HCT116 (cell line): ENCODE measurements at places on chromosomes 1 and 21. TPM values are rescaled to one million over a fixed set of nuclear protein-coding genes. Genes with fewer than 3 reads are reported as not detected.

The PTPRC gene
- total RNA-seq, result 1.2 TPM

The KIF14 gene
- 21.8 TPM for total RNA-seq

The GPR153 gene
- 6.1 TPM for total RNA-seq

GRCh38 chr1:66533804-66534740, at the start of gene SGIP1:
Gene SGIP1, plus strand, starts transcription at chr1:66534153. Its CDS starts 206 bp downstream, at chr1:66534359.
- H3K4me3 ChIP-seq, result no peak within 1 kb of the TSS
- no peaks in the 10 kb centered on the region for H3K4me1 ChIP-seq
- H3K27me3 ChIP-seq, result no peaks in the 10 kb centered on the region
- DNase-seq, result no peak

The FYB2 gene
- total RNA-seq, result not detected

- no peak for DNase-seq
- H3K27ac ChIP-seq, result no peak within 1 kb of the TSS
- H3K4me3 ChIP-seq, result no peak within 1 kb of the TSS
- no peaks in the 10 kb centered on the region for H3K36me3 ChIP-seq
- peaks cover 42% of the 10 kb centered on the region for H3K4me1 ChIP-seq
- no peaks in the 10 kb centered on the region for H3K27me3 ChIP-seq
Observed at GRCh38 chr1:156816561-156817328, at the start of gene SH2D2A. Gene SH2D2A, minus strand, starts transcription at chr1:156816848. Its CDS starts 140 bp downstream, at chr1:156816708.

DNA sequence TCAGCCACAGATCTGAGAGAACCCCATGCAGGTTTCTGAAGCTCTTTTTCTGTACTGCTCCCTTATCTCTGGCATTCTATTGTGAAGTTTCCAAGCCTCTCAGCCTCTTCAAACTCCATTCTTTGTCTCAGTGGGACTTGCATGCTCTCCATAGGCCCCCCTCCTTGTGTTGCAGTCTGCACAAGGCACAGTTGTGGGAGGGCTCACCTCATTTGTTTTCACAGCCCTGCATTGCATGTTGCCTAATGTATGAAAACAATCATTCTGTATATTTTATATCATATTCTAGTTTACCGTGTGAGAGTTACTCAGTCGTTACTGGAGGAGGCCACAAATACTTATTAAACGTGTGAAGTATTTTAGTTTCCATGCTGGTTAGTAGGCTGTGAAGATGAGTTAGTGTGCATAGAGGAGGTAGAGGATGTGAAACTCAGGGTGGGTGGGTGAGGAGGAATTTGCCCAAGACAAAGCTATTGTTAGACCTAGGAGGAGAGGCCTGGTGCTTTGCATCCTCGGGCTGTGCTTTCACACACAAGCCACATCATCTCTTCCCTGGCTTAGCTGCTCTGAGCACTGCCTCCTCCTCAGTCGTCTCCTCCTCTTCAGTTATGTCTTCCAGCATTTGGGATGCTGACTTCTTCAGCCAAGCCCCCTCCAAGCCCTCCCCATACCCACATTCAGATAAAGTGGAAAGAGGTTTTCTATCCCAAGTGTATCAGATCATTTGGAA, 7.8 kb upstream of the CHI3L2 start:
- H3K27me3 ChIP-seq, result no peaks in the 10 kb centered on the region
- H3K36me3 ChIP-seq, result no peaks in the 10 kb centered on the region
- H3K27ac ChIP-seq, result no peak overlapping the region
- no peak for DNase-seq

The TRIM17 gene
- not detected for total RNA-seq

The PIGR gene
- total RNA-seq, result 2.6 TPM

The NMNAT1 gene
- 8.6 TPM for total RNA-seq

DNA sequence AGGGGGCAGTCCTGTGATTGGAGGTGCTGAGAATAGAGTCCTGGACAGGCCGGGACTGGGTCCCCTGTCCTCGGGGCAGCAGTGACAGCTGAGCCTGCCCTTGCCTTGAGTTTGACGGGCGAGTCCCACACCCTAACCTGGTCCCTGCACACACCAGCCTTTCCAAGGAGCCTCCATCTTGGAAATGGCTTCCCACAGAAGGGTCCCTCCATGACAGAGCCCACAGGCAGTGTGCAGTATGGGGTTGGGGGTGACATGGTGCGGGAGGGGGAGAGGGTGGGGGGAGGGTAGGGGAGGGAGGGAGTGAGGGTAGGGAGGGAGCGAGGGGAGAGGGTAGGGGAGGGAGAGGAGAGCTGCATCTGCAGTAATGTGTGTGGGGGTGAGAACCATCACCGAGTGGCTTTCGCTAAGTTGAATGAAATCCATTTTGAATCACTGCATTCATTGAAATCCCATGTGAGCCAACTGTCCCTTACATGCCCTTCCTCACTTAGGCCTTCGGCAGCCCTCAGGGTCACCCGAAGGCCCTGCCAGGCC, 10.1 kb upstream of the TMEM52 start:
- no peaks in the 10 kb centered on the region for H3K4me1 ChIP-seq
- H3K4me3 ChIP-seq, result no peak overlapping the region
- no peaks in the 10 kb centered on the region for H3K27me3 ChIP-seq
- no peak overlapping the region for H3K27ac ChIP-seq
- H3K36me3 ChIP-seq, result no peaks in the 10 kb centered on the region

The CD1B gene
- total RNA-seq, result not detected

DNA sequence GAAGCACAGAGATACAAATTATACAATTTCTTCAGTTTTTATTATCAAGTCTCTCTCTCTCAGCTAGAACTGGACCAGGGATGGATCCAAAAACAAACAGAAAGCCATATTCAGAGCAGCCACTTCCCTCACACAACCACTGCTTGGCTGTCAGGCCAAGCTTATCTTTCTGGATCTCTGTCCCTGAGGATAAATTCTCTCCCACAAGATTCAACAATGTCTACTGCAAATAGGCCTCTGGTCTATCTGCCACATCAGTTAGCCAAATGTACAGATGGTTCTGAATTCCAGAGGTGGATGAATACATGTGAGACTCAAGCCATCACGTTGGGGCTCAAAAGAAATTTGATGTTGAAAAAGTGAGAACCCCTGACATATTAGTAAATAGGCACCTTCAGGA, 350.9 kb downstream of the LTN1 start:
- no peak overlapping the region for H3K4me3 ChIP-seq
- no peak overlapping the region for H3K27ac ChIP-seq
- no peak for DNase-seq
- H3K4me1 ChIP-seq, result no peaks in the 10 kb centered on the region
- H3K27me3 ChIP-seq, result no peaks in the 10 kb centered on the region

- no peak for DNase-seq
- H3K36me3 ChIP-seq, result no peaks in the 10 kb centered on the region
- H3K4me1 ChIP-seq, result peaks cover 20% of the 10 kb centered on the region
- peaks cover 21% of the 10 kb centered on the region for H3K27me3 ChIP-seq
Observed at GRCh38 chr1:165595246-165595938, 35.6 kb upstream of the MGST3 start.

DNA sequence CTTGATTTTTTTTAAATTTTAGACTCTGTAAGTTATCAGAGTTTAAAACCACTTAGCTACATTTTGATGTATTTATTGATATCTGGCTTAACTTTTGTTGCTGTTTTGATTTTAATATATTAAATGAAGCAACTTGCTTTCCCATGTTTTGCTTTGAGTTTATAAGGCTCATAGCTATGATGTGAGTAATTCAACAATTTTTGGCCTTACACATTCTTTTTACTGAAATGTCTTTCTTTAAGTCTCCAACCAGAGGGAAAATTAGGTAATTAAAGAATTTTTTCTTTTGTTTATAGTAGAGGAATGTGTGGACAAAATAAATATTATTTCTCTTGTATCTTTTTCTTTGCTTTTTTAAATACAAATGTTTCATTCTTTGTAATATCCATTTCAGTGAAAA, 258.3 kb upstream of the ADAMTS5 start:
- no peak for DNase-seq
- H3K27ac ChIP-seq, result no peak overlapping the region
- no peaks in the 10 kb centered on the region for H3K36me3 ChIP-seq
- no peaks in the 10 kb centered on the region for H3K4me1 ChIP-seq
- no peak overlapping the region for H3K4me3 ChIP-seq

The PCP4 gene
- total RNA-seq, result not detected

DNA sequence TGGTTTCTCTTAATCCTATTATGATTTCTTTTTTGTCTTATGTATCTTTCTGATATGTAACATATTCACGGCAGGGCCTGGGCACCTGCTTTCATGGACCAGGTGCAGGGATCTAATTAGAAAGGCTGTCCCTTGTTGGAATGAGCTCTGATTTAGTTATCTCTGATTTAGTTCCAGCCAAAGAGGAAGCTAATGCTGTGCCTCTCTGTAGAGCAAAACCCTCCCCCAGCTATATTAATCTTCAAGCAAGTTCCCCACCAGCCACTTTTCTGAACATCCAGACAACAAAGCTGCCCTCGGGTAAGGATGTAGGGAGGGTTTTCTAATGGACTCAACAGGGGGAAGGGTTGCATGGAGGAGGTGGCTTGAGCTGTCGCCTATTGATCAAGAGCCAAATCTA, 6.1 kb downstream of the TSACC start:
- 0 out of 2 replicates have a peak, but pooled peaks cover 2% of the 10 kb centered on the region for H3K27me3 ChIP-seq
- H3K36me3 ChIP-seq, result no peaks in the 10 kb centered on the region
- no peak for DNase-seq
- peaks cover 2% of the 10 kb centered on the region for H3K4me1 ChIP-seq
- H3K4me3 ChIP-seq, result no peak overlapping the region

- no peaks in the 10 kb centered on the region for H3K36me3 ChIP-seq
- H3K4me1 ChIP-seq, result peaks cover 23% of the 10 kb centered on the region
- peak overlapping the region; percentile 69 for H3K27ac ChIP-seq
- no peaks in the 10 kb centered on the region for H3K27me3 ChIP-seq
- peak; percentile 66 for DNase-seq
Observed at GRCh38 chr1:31954607-31955283, 16.6 kb upstream of the PTP4A2 start.

GRCh38 chr1:31583995-31584868, 7.9 kb downstream of the TINAGL1 start:
- H3K4me3 ChIP-seq, result no peak overlapping the region
- DNase-seq, result no peak
- peak overlapping the region; percentile 17; the same call in 1 of the 2 replicates for H3K27ac ChIP-seq
- no peaks in the 10 kb centered on the region for H3K27me3 ChIP-seq
- H3K4me1 ChIP-seq, result peaks cover 71% of the 10 kb centered on the region

DNA sequence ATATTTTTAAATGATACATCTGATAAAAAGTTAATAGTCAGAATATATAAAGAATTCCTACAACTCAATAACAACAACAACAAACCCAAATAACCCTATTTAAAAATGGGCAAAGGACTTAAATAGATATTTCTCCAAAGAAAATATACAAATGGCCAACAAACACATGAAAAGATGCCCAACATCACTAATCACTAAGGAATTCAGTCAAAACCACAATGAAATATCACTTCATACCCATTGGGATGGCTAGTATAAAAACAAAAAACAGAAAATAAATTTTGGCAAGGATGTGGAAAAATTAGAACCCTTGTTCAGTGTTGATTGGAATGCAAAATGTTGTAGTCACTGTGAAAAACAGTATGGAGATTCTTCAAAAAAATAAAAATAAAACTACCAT, 184.8 kb upstream of the RAB4A start:
- no peak overlapping the region for H3K27ac ChIP-seq
- no peaks in the 10 kb centered on the region for H3K36me3 ChIP-seq
- H3K27me3 ChIP-seq, result no peaks in the 10 kb centered on the region
- no peak for DNase-seq

DNA sequence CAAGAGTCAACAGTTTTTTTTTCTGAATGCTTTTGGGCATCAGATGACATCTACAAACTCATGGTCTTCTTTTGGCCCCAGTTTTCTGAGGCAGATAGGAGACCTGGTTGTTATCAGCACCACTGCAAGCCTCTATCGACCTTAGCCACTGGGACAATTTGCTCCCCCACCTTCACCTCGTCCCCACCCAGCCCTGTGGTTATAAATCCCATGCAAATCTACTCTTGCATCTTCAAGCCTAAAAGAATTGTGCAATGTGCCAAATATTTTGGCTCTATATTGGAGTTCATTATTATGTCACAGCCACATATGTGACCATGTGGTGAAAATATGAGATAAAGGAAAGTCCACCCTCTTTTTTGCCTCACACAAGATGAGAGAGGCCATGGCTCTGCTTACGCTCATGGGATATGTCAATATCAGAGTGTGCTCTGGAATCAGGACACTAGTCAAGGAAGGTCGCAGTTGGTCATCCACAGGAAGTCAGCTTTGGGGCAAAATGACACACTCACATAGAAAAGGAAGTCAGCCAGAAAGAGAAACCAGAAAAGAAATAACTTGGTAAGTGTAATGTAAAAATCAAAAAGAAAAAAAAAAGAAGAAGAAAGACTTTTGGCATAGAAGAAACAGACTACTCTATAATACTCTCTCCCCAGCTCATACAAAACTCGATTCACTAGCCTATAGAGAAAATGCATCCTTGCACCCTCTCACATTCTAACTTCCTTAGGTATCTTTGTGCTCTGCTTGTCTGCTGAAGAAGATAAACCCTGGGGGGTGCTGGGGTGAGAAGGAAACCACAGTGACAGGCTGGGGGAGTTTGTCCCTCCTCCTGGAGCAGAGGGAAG, 21.2 kb downstream of the SLC30A10 start:
- no peaks in the 10 kb centered on the region for H3K27me3 ChIP-seq
- no peaks in the 10 kb centered on the region for H3K4me1 ChIP-seq
- no peak overlapping the region for H3K27ac ChIP-seq
- H3K4me3 ChIP-seq, result no peak overlapping the region
- no peak for DNase-seq

GRCh38 chr1:169421309-169421708, 6.0 kb downstream of the CCDC181 start:
- no peak overlapping the region for H3K27ac ChIP-seq
- no peak overlapping the region for H3K4me3 ChIP-seq
- H3K4me1 ChIP-seq, result no peaks in the 10 kb centered on the region
- H3K36me3 ChIP-seq, result no peaks in the 10 kb centered on the region
- H3K27me3 ChIP-seq, result no peaks in the 10 kb centered on the region
- no peak for DNase-seq

The SEMA6C gene
- 8.2 TPM for total RNA-seq

The TRMT1L gene
- 28.3 TPM for total RNA-seq

The C1orf21 gene
- 8.9 TPM for total RNA-seq

- H3K4me3 ChIP-seq, result no peak overlapping the region
- H3K27ac ChIP-seq, result no peak overlapping the region
- DNase-seq, result no peak
- H3K4me1 ChIP-seq, result peaks cover 13% of the 10 kb centered on the region; the same call in 1 of the 2 replicates
Observed at GRCh38 chr1:181160998-181161870, 72.7 kb downstream of the IER5 start.

The CHRM3 gene
- 0.15 TPM for total RNA-seq

The SELP gene
- not detected for total RNA-seq

The FMO5 gene
- total RNA-seq, result 0.27 TPM

GRCh38 chr1:215472723-215473122, 94.4 kb upstream of the KCTD3 start:
- no peaks in the 10 kb centered on the region for H3K27me3 ChIP-seq
- no peak overlapping the region for H3K27ac ChIP-seq
- DNase-seq, result no peak

GRCh38 chr1:60866226-60866900, 216.0 kb upstream of the NFIA start:
- H3K4me3 ChIP-seq, result no peak overlapping the region
- DNase-seq, result no peak
- H3K36me3 ChIP-seq, result no peaks in the 10 kb centered on the region
- no peak overlapping the region for H3K27ac ChIP-seq
- H3K4me1 ChIP-seq, result no peaks in the 10 kb centered on the region

The KPRP gene
- not detected for total RNA-seq

The FABP3 gene
- not detected for total RNA-seq

The AADACL4 gene
- not detected for total RNA-seq

GRCh38 chr21:16624479-16625118, 888.2 kb upstream of the CXADR start:
- no peaks in the 10 kb centered on the region for H3K36me3 ChIP-seq
- H3K27ac ChIP-seq, result no peak overlapping the region
- no peak for DNase-seq
- H3K27me3 ChIP-seq, result no peaks in the 10 kb centered on the region

The DHRS3 gene
- total RNA-seq, result 87.0 TPM

The TMPRSS15 gene
- total RNA-seq, result not detected
